Heart right ventricle (tissue), 16 donors: ENCODE measurements at places on chromosomes 1 and 21. TPM values are rescaled to one million over a fixed set of nuclear protein-coding genes. Genes with fewer than 3 reads are reported as not detected.

RCSD1 gene
- 47.0 TPM for total RNA-seq

ANXA9 gene
- total RNA-seq = not detected

DNA sequence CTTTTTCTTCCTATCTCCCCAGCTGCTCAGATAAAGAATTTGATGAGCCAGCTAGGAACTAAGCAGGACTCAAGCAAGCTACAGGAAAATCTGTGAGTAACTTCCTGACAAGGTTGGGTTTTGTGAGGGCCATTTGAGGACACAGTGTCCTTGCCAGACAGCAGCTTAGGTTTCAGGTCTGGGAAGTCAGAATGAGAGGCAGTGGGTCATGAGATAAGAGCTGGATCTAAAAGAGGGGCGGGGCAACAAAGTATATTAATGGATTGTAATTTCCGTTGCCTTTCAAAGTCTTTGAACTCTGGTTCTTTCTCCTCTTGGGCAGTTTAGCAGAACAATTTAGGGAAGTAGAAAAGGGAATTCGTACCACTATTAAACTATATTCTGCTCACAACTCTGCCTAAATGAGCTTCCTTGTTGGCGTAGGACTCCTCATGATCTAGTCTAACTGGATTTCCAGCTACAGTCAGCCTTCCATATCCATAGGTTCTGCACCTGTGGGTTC lies 16.6 kb downstream of the STX12 start:
- H3K4me3 ChIP-seq = no peak overlapping the region
- DNase-seq = peak; percentile 66
- H3K27ac ChIP-seq = peak overlapping the region; percentile 54
- peaks cover 62% of the 10 kb centered on the region for H3K4me1 ChIP-seq
- no peaks in the 10 kb centered on the region for H3K27me3 ChIP-seq

TSNAX gene
- 35.3 TPM for total RNA-seq

FALEC gene
- not detected for total RNA-seq

SOAT1 gene
- 7.6 TPM for total RNA-seq
